Naive B cell (primary cell): ENCODE measurements at places on chromosomes 4 and X. TPM values are rescaled to one million over a fixed set of nuclear protein-coding genes. Genes with fewer than 3 reads are reported as not detected.

CD40LG gene
- 0.32 TPM for polyA plus RNA-seq

EIF4E gene
- polyA plus RNA-seq = 111 TPM

CNGA2 gene
- polyA plus RNA-seq = not detected

NALF2 gene
- polyA plus RNA-seq = not detected

C1QTNF7 gene
- polyA plus RNA-seq = not detected

ZFP92 gene
- not detected for polyA plus RNA-seq

VEGFD gene
- not detected for polyA plus RNA-seq

PDCL2 gene
- not detected for polyA plus RNA-seq

PCDH11X gene
- polyA plus RNA-seq = not detected
